ENCODE measurements at places on chromosomes 11 and 22.
A peak's percentile ranks its signal among the peaks of the same experiment; 100 is the strongest.

- DNase-seq = no peak
Observed at GRCh38 chr22:20965104-20965887, 1.8 kb upstream of the AIFM3 start.

- no peak for DNase-seq
Observed at GRCh38 chr11:58941838-58942237, 2.5 kb downstream of the GLYATL1 start.

DNA sequence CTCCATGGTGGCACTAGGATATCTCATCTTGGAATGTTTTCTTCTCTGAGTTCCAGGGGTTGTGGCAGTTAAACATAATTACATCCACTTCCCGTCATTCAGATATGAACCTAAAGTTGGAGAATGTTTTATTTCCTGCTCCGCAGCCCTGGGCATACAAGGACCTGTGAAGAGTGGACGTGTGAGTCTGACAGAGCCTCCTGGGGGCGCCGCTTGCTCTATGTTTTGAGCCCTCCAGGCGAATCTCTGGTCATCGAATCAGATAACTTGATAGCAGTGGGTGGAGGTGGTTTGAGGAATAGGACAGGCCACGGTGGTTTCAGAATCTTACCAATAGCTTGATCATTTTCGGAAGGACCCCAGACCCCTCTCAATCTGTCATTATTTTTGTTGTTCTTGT, 174.2 kb downstream of the NTM start:
- no peak for DNase-seq

DNA sequence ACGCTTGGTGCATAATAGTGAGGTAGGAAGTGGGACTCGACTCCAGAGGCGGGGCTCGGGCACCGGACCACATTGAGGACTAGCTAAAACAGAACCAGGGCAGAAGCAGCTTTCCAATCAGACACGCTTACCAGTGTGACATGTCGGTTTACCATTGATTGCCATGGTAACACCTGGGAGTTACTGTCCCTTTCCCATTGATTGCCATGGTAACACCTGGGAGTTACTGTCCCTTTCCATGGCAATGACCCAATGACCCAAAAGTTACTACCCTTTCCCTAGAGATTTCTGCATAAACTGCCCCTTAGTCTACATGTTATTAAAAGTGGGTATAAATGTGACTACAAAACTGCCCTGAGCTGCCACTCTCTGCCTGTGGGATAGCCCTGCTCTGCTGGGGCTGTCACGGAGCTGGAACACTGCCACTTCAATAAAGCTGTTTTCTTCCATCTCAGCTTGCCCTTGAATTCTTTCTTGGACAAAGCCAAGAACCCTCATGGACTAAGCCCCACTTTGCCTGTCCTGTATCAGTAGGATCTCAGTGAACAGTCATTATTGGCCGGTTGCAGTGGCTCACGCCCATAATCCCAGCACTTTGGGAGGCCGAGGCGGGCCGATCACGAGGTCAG, 77.4 kb upstream of the CRYBB3 start:
- DNase-seq = no peak

DNA sequence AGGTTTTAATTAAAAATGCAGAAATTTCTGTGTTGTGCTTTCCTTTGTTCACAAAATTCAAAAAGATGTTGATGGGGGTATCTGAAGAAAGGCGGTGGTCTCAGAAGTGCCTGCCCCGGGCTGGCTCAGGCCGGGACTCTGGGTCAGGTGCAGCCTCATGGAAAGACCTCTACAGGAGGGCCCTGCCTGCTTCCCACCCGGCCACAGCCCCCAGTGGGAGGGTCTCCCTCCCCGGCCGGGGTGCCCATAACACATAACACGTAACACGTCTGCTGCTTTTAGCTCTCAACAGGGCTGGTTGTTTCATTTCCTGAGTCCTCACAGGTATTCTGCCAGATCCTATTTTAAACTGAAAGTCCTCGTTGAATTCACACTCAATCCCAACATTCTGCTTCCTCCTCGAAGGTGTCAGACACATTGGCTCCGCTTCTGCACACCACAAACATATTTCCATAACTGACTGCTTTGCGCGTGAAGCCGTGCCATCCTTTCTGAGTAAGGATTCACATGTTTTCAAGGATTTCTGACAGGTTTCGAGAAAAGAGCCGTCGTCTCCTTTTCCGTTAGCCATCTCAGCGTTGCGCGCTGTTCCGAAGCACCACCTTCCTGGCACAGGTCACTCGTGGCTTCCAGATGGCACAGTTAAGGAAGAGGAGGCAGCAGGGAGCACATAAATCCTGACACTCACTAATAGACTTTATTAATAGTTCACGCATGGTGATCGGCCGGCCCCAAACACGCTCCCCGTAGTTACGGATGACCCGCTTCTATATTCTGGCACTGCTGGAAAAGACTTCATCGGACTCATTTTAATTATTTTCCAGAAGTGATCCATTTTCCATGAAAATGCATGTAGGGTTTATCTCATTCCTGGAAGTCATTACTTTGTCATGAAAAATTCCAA, 569.3 kb downstream of the BRD1 start:
- DNase-seq = no peak

GRCh38 chr11:86278226-86278625, 23.8 kb upstream of the HIKESHI start:
- no peak for DNase-seq

DNA sequence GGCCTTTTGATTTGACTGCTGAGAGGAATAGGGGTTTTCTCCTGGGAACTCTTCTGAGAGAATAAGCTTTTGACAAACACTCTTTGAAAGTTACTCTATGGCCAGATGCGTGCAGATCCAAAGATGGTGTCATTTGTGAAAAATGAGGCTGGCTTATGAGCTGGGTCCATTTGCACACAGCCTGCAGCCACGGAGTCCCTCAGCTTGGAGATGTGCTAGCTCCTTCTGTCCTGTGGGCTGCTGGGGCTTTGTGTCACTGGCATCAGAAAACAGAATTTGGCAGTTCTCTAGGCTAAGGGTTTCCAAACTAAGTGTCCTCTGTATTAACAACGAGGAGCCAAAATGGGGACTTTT, 702.4 kb downstream of the NTM start:
- DNase-seq = no peak

GRCh38 chr11:126475014-126475991, 119.8 kb downstream of the ST3GAL4 start:
- peak; percentile 40 for DNase-seq

DNA sequence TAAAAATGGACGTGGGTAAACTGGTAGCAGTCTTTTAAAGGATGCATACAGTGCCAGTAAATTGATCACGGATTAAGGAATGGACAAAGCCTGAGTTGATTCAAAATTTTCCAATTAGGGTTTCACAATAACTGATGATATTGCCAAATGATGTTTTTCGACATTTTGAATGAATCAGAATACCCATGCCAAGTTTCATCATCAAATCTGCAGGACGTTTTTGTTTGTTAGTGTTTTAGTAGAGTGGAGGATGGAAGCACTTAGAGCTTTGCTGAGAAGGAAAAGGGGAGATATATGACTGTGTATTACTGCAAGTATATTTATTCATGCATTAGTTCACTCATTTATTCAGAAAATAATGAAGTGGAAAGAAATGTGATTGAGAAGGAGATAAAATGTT, 78.3 kb downstream of the SLC17A6 start:
- DNase-seq = no peak

- no peak for DNase-seq
Observed at GRCh38 chr11:17887779-17888178, 125.1 kb downstream of the SERGEF start.

DNA sequence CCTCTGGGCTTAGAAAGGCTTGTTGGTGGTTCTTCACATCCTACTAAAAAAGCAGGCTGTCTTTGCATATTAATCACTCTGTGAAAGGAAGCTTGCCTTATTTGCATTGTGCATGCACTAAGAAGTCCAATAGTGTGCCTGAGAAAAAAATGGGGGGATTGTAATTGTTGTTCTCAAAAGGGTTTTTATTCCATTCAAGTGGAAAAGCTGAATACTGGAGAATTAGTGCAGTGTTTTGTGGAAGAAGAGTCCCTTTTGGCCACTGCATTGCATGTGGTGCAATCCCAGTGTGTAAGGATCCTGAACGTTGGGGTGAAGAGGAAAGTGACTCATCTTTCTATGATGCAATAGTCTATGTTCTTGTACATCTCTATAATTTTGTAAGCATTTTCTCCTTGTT, 16.5 kb downstream of the NCAM1 start:
- no peak for DNase-seq

DNA sequence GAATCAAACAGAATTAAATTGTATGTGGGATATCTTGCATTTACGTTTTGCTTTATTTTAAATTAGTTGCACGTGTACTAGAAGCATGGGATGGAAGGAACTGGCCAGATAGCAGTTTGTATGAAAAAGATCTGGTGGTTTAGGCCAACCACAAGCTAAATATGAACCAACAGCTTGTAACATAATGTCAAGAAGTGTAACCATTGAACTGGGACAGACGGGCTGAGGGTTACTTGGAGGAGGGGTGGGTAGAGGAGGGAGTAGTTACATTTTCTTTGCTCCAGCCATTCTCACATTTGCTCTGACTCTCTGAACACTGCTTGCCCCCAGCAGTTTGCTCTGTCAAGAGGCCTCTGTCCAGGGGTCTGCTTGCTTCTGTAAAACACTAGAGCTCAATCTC, 31.7 kb upstream of the CXCR5 start:
- DNase-seq = peak; percentile 20

DNA sequence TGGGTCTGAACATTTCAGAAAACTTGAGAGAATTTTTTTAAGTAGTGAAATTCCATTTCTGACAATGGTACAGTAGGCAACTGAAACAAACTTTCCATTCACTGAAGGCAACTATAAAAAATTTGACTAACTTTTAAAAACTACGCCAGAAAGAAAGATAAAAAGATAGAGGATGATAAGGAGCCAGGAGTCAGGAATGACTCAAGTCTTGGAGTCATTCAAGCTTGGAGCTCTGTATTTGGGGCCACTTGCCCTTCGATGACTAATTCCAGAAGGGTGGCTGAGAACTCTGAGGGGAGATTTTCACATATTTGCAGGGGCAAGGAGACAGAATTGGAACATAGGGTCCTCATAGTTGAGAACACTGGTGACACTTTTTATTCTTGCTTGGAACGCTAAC, 1083.2 kb upstream of the CNTN5 start:
- no peak for DNase-seq

DNA sequence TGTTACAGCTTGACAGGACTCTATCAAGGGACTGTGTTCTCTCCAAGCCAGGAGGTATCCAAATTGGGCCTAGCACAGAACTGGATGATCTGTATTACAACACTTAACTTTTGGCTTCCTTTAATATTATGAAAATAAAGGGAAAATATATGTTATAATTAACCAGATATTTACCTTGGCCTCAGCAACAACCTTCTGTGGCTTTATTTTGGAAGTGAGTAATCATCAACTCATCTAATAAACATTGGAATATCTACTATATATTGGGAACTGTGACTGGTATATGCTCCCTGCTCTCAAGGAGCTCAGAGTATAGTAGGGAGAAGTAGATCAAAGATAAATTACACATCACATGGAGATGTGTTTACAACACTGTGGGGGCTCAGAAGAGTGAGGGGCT, 352.2 kb downstream of the METTL15 start:
- DNase-seq = no peak

- peak; percentile 35 for DNase-seq
Observed at GRCh38 chr11:34916843-34917770, 689 bp downstream of the PDHX start.

DNA sequence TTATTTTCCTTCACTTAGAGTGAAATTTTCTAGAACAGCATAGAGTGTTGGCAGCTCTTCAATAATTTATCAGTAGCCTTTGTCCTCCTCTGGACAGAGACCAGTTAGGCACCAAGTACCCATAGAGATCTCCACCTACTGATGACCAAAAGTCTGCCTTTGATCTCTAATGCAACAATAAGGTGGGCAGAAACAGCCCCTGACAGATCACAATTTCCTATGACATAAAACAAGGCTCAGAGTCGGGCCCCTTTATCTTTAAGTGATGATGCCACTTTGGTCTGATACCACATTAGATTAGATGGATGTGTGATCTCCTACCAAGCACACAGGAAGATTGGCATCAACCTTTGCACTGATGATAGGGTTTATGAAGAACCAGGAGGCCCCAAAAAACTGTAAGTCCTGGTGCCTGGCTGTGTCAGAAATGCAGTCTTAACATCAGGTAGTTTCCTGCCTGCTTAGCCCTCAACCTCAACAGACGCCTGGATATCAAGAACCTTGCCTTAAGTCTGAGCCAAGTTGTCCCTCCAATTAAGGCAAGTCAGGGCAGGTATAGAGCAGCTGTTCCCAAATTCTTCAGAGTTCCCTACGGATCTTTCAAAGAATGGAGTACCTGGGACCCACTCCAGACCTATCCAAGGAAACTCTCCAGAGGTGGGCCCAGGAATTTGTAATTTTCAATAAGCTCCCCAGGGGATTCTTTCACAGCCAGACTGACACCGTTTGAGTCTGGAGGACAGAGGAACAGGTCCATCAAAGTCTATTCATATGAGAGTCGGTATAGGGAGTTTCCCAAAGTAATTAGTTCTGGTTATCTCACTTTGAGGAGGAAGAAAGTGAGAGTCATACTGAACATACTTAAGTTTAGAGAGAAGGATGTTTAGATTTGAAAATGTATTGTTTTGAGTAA, 30.6 kb upstream of the TMPRSS4 start:
- DNase-seq = no peak

- DNase-seq = no peak
Observed at GRCh38 chr11:33179348-33179803, 18.1 kb upstream of the CSTF3 start.

GRCh38 chr11:68327586-68328370, 15.4 kb downstream of the LRP5 start:
- DNase-seq = no peak

GRCh38 chr11:15127341-15127740, 12.6 kb downstream of the INSC start:
- DNase-seq = no peak

- DNase-seq = no peak
Observed at GRCh38 chr22:49685686-49686085, 142.0 kb downstream of the BRD1 start.

DNA sequence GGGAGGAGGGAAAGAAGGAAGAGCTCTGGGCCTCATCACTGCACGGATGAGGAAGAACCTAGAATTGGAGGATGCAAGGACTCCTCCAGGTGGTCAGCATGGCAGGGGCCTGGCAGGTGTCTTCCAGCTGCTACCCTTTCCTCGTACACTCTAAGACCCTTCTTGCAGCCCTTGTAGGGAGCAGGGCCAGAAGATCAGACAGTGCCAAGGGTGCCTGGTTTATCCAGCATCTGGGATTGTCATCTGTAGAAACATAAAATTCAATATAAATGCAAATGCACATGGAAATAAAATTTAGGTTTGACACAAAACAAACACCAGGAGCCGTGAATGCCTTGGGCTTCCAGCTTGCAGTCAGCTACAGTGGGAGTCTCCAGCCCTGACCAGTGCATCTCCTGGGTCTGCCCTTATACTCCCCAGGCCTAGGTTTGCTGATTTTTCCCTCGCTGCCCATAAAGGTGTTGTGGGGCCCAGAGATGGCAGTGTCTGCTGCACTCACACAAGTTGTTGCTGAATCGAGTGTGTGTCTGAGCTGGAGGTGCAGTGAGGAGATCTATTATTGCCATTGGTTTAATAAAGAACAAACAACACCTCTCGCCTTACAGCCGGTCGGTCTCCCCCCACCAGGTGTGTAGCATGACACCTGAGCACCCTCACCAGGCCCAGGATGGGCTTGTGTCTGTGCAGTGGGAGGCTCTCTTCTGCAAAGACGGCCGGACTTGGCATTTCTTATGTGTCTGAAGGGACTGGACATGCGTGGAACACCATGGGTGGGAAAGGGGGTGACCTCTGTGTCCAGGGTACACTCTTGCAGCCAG, 87.1 kb downstream of the BCR start:
- DNase-seq = no peak

- DNase-seq = peak; percentile 75
Observed at GRCh38 chr22:26756675-26757293, 99.4 kb downstream of the MIAT start.
